Aorta (tissue), 5 donors: ENCODE measurements at places on chromosomes 2 and 18. TPM values are rescaled to one million over a fixed set of nuclear protein-coding genes. Genes with fewer than 3 reads are reported as not detected.

CDC42EP3 gene
- total RNA-seq, result 94.8 TPM

GRCh38 chr2:201467666-201468065 is 16.1 kb downstream of the STRADB start:
- H3K27me3 ChIP-seq, result no peaks in the 10 kb centered on the region
- H3K36me3 ChIP-seq, result peaks cover 5% of the 10 kb centered on the region
- no peaks in the 10 kb centered on the region for H3K4me1 ChIP-seq
- no peak overlapping the region for H3K27ac ChIP-seq
- H3K4me3 ChIP-seq, result no peak overlapping the region
- DNase-seq, result no peak

DNA sequence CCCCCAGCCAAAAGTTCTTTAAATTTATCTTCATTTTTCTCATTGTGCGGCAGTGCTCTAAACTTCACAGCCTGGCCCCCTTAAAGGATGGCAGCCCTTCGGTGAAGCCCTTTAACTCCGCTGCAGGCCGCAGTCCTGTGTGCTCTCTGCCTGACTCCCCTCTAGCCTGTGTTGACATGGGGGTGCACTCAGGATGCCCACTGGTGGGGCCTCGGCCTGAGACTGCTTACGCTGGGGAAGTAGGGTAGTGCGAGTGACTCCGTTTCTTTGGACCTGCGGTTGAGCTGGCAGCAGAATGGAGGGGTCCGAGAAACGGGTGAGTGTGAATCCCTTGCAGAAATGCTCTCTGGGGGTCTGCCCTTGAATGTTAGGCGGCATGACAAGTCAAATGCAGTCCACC is 5.6 kb downstream of the RAB12 start:
- no peaks in the 10 kb centered on the region for H3K4me1 ChIP-seq
- H3K36me3 ChIP-seq, result no peaks in the 10 kb centered on the region
- DNase-seq, result peak; percentile 40
- no peaks in the 10 kb centered on the region for H3K27me3 ChIP-seq

- H3K4me1 ChIP-seq, result peaks cover 11% of the 10 kb centered on the region
- H3K27me3 ChIP-seq, result no peaks in the 10 kb centered on the region
- H3K4me3 ChIP-seq, result peak overlapping the region; percentile 20
- H3K36me3 ChIP-seq, result no peaks in the 10 kb centered on the region
Measured at GRCh38 chr2:226969417-226970080, 133.7 kb downstream of the RHBDD1 start.

- no peak overlapping the region for H3K4me3 ChIP-seq
- no peaks in the 10 kb centered on the region for H3K4me1 ChIP-seq
- H3K27ac ChIP-seq, result no peak overlapping the region
- no peaks in the 10 kb centered on the region for H3K36me3 ChIP-seq
- DNase-seq, result no peak
Measured at GRCh38 chr2:27202854-27203253, 9.0 kb upstream of the ATRAID start.

DNA sequence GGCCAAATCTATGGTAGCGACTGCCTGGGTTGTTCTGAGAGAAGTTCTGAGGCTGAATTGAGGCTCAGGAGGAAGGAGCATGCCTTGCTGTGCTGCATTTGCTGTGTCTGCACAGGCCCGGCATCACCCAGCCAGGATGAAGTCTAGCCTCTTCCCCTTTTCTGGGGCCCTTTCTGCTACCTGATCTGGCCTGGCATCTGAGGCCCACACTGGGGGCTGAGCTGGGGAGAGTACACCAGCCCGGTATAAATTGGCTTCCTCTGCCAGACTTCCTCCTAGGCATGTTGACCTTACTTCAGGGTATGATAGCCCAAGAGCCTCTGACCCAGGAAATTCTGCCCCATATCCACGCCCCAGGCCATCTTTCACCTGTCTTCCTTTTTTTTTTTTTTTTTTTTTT is 30.0 kb downstream of the MRPL35 start:
- DNase-seq, result no peak
- H3K36me3 ChIP-seq, result no peaks in the 10 kb centered on the region
- H3K27me3 ChIP-seq, result no peaks in the 10 kb centered on the region
- no peak overlapping the region for H3K4me3 ChIP-seq
- no peak overlapping the region for H3K27ac ChIP-seq
- no peaks in the 10 kb centered on the region for H3K4me1 ChIP-seq
